ENCODE measurements at places on chromosomes 4 and X.
A peak's percentile ranks its signal among the peaks of the same experiment; 100 is the strongest.

- no peak for DNase-seq
Measured at GRCh38 chrX:47093860-47094259, 15.6 kb downstream of the RGN start.

GRCh38 chrX:20252381-20253231 lies 14.1 kb downstream of the RPS6KA3 start:
- peak; percentile 63 for DNase-seq

DNA sequence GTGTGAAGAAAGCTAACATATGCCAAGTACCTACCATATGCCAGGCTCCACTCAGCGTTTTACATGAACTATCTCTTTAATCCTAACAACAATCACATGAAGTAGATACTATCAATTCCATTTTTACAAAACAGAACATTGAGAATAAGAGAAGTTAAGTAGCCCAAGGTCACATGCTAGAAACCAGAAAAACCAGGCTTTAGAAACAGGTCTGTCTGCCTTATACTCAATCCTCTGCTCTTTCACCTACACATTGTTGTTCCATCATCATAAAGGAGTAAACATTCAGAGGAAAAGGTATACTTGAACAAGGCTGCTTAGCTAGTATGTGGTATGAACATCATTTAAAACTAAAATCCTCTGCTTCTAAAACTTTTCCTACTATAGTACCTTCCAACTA lies 42.1 kb downstream of the WDFY3 start:
- no peak for DNase-seq

DNA sequence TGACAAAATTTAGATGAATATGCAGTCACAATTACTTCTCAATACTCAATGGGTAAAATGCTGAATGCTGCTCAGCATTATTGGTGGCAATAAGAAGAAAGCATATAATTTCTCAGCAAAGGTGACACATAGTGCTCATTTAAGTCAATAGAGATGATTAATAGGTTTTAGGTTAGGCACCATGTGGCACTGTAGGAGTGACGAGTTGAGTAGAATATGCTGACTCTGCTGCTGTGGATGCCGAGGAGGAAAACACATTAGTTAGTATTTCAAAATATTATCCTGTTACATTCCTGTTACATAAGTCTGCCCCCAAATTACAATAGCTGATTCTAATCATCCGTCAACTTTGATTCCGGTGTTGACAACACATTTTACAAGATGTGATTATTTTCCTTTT lies 13.7 kb upstream of the CXCL5 start:
- DNase-seq, result no peak

- no peak for DNase-seq
Measured at GRCh38 chr4:169005453-169006099, 4.5 kb downstream of the CBR4 start.

DNA sequence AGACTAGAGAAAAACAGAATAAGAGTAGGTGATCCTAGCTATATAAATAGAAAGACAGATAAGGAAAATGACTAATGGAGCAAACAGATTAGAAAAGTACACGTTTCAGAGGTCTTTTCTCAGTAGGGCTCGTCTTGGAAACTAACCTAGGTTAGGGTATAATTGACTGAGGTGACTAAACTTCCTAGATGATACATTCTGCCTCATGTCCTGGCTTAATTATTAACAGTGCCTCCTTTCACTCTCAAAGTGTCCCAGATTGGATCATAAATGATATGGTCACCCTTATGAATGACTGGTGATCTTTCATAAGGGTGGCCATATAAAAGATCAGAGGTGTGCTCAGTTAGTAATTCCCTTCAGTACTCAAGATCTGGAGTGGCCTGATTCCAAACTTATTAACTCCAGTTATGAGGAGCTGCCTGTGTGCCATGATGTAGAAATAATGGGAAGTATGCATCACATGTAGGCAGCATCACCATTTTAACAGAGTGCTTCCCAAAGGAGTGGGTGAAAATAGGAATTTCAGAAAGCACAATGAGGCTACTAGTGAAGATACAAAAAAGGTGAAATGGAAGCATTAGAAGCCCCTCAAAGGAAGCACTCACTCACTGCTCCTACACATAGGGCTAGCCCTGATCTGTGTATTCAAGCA lies 14.7 kb upstream of the GRIA3 start:
- DNase-seq, result no peak

GRCh38 chr4:159047478-159048165 lies 55.3 kb upstream of the RAPGEF2 start:
- DNase-seq, result no peak

DNA sequence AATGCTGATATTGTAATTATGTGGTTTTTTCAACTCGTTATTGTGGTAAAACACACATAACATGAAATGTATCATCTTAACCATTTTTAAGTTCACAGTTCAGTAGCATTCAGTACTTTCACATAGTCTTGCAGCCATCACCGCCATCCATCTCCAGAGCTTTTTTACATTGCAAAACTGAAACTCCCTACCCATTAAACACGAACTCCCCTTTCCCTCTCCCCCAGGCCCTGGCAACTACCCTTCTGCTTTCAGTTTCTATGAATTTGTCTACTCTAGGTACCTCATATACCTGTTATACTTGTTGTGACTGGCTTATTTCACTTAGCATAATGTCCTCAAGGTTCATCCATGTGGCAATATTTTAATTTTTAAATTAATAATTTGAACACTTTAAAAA lies 380.6 kb downstream of the MAPK10 start:
- no peak for DNase-seq

- DNase-seq, result no peak
Measured at GRCh38 chrX:1618689-1619088, 3.8 kb downstream of the ASMT start.

Data from activated T-cell treated with anti-CD3 and anti-CD28 coated beads for 4 hours (primary cell).